GM13977 (cell line): ENCODE measurements at places on chromosomes 2 and 18.

- no peak for DNase-seq
Observed at GRCh38 chr2:108189316-108189715, 50.5 kb upstream of the SULT1C3 start.

DNA sequence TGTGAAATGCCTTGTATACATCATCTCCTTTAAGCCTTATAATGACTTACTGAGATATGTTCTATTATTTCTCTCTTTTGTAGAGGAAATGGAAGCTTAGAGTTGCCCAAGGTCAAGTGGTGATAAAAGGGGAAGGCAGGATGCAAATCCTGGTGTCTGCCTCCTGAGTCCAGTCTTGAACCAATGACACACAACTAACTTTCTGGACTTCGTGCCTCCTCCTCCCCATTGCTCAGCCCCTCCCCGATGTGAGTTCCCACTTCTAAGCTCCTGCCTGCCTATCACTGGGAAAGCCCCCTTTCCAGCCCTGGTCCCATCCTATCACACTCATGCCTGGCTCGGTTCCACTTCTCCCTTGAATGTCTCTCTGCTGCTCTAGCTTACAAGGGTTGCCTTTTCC, 6.9 kb upstream of the CTIF start:
- DNase-seq = no peak

- no peak for DNase-seq
Observed at GRCh38 chr18:79934311-79935097, 16.9 kb downstream of the SLC66A2 start.

GRCh38 chr2:99140056-99140859, 1.2 kb upstream of the C2orf15 start:
- DNase-seq = no peak

DNA sequence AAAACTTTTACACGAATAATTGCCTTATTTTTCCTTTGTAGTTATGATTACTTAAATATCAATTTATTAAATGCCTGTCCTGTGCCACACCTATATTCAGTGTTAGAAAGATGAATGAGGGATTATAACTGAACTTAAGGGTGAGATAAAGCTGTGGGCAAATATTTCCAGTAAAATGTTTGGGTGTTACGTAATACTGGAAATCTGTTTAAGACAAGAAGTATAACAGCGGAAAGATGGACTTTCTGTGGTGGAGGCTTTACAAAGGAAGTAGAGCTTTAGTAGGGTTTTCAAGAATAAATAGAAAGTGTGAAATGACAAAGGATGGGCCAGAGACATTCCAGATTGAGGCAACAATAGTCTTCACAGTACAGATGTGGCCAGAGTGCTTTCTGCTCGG, 927.0 kb downstream of the DPP10 start:
- DNase-seq = no peak

- no peak for DNase-seq
Observed at GRCh38 chr2:172673056-172673683, 62.5 kb upstream of the RAPGEF4 start.

DNA sequence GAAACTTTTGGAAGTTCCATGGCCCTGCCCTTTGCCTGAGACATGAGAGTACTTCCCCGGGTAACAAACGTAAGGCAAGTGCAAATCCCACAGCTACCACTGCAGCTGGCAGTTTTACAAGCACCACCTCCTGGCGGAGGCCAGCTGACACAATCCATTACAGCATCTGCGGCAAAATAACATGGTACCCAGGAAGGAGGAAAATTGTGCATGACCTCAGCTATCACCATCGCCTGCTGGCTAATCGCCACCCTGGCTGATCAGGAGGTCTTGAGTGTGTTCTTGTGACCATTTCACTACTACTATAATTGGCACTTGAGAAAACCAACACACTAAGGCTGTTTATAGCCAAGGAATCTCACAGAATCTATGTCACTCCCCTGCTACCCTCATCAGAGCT, 71.7 kb upstream of the SERPINE2 start:
- DNase-seq = no peak

GRCh38 chr2:62569907-62570841, 64.2 kb upstream of the TMEM17 start:
- DNase-seq = no peak

DNA sequence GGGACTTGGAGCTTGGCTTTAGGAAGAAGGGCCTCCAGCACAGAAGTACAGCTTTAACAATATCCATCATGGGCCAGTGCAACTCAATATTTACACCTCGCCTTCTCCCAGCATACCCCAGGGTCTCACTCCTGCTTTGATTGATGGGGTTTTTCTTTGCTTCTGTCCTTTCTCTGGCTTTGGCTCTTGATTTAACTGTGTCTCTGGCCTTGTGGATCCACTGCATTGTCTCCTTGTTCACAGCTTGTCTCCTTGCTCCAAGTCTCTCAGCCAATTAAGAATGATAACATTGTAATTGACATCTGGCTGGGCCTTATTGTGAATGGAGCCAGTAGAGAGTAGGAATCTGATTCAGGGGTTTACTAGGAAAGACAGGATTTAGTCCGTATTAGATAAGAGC, 1019.5 kb downstream of the TMEM182 start:
- DNase-seq = no peak

- no peak for DNase-seq
Observed at GRCh38 chr2:129757915-129758783, 221.3 kb upstream of the RAB6C start.

- DNase-seq = peak; percentile 9
Observed at GRCh38 chr2:238558456-238559099, 131.9 kb downstream of the ASB1 start.

DNA sequence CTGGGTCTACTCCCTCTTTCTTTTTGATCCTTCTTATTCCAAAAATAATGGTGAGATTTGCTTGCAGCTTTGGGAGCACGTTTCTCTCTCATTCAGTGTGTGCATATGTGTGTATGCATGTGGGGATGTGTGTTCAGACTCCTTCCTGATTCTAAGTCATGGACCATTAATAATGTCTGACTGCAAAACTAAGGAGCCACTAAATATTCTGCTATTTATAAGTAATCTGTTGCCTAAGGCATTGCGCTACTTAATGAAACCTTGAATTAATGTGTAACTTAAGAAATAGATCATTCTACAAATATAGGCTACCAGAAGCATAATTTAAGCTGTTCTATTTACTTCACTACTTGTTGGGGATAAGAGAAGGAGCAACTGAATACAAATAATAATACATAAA, 182.1 kb downstream of the TFCP2L1 start:
- DNase-seq = no peak

- DNase-seq = no peak
Observed at GRCh38 chr2:188028739-188029138, 262.9 kb upstream of the GULP1 start.

GRCh38 chr2:158671360-158672245, 123.5 kb upstream of the DAPL1 start:
- DNase-seq = no peak

GRCh38 chr2:26687801-26688200, 4.7 kb upstream of the KCNK3 start:
- DNase-seq = no peak

GRCh38 chr2:29255004-29255403, 139.8 kb downstream of the CLIP4 start:
- DNase-seq = no peak

GRCh38 chr2:44362207-44363015, 664 bp downstream of the CAMKMT start:
- peak; percentile 24 for DNase-seq

GRCh38 chr2:240921311-240921994, 15.3 kb downstream of the CROCC2 start:
- DNase-seq = no peak

GRCh38 chr2:69080071-69080470, 67.1 kb downstream of the ANTXR1 start:
- no peak for DNase-seq

GRCh38 chr2:105635564-105635963, 109.1 kb upstream of the NCK2 start:
- no peak for DNase-seq

DNA sequence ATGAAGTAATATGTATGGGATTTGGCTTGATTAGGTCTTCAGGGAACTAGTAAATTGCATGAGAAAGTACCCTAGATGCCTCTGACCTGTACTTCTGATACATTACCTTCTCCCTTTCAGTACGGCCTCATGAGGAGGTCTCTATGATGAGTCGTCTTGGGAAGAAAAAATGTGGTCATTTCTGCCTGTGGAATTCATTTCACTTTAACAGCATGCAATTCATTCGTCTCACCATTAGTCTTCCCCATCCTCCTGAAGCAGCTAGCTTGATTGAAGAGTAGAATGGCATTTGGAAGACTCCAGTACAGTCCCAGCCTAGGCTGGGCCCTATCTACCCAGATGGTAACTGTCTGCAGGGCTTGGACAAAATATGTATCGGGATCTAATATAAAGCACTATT, 52.2 kb downstream of the TMX3 start:
- DNase-seq = no peak

GRCh38 chr2:190682168-190682567, 33.3 kb downstream of the NAB1 start:
- no peak for DNase-seq

DNA sequence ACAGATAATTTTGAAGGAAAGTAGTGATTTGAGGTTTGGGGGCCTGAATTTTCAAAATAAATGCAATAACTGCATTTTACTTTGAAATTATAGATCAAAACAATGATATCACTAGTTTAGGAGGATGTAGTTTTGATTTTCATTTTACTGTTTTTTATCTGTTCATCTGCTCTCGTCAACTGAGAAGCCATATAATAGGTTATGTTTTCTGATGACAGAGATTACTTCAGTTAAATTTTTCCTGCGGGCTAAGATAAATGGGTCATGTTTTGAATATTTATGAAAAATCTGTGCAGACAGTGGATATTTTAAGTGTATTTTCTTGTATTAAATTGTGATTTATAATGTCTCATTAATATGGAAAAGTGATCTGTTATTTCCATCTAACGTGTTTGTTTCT, 573.4 kb downstream of the CPS1 start:
- no peak for DNase-seq

GRCh38 chr2:63790906-63791305, 50.8 kb upstream of the UGP2 start:
- DNase-seq = no peak

DNA sequence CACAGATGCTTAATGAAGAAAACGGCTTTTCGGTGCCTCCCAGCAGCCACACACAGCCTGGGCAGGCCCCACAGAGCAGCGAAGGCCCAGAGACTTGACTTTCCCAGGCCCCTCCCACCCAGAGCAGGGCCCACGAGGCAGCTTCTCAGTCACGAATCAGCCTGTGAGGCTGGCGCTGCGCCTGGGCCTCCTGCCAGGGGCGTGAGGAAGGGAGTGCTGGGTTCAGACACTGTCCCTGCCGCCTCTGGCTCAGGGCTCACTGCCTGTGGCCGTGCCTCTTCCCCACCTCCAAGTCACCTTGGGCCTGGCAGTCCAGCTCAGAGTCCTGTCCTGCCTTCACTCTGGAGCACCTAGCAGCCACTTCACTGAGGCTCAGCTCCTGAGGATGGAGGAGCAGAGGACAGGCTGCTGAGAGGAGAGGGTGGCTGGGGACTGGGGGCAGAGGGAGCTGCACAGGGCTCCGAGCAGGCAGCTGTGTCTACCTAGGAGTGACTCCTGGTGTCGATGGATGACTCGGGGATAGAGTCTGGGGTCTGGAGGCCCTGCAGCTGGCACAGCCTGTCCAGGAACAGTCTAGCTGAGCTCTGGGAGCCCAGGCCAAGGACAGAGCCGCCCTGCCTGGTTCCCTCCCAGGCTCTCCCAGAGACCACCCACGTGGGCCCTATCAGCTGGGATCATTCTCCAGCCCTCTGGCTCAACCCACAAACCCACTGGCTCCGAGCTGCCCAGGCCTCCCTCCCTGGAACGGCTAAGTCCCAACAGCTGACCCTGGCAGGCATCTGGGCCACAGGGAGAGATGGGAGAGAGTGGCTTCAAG, 36.4 kb upstream of the FOSL2 start:
- no peak for DNase-seq

DNA sequence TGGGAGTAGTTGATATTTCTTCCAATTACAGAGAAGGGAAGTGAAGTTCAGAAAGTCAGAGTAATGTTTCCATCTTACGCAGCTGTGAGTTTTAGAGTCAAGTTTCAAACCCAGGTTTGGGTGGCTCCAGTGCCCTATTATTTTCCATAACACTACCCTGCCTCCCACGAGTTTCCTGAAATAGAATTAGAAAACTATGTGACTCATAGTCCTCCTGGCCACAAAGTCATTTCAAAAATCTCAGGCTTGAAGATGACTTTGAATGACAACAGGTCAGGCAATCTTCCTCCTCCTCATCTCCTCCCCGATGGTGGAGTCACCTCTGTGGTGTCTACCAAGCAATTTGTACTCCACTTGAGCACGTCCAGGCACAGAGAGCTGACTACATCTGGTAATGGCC, 212.3 kb upstream of the TRIB2 start:
- DNase-seq = no peak

DNA sequence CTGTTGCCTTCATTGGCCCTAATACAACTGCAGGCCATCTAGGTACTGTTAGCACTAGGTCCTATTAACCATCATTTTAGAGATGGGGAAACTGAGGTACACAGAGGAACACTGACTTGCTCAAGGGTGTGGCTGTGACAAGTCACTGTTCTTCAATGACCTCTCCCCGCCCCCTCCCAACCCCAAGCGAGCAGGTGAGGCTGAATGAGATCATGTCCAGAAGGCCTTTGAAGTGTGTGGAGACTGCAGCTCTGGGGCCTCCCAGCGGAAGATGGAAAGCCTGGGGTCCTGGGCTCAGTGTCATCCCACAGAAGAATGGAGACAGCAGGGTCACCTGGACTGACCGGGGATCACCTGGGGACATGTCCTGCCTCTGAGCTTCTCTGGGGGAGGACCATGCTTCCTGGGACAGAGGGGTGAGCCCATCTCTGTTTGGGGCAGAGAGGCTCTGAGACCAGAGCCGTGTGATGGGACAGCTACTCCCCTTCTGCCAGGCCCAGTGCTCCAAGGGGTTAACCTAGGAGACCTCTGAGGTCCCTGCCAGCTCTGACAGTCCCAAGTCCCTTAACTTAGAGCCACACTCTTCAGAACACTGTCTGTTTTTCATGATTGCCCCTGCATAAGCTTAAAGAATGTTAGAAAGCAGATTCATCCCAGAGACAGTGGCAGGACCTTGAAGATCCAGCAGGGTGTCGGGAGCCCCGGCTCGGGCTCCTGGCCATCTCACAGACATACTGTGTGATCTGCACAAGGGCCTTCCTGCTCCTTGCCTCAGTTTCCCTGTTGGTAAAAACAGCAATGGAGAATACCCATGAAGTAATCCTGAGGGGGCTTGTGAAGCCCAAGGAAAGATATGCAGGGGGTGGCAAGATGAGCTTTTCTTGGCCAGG, 16.7 kb upstream of the FOSL2 start:
- no peak for DNase-seq

GRCh38 chr2:85787981-85788340, 34.2 kb downstream of the ATOH8 start:
- DNase-seq = no peak

DNA sequence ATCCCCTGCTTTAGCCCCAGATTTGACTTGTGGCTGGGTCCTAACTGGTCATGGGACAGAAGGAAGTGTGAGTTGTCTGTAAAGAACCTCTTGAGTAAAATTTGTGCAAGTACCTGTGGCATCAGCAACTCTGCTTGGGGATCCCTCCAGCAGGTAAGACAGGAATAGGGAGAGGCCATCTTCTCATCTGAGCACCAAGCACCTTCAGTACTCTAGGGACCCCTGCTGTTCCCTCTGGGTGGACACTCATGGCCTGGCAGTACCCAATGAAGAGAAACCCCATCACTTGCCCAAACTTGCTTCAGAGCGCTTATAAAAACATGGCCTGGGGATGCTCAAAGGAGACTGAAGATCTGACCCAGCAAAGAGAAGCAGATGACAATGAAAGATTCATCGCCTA, 297.8 kb downstream of the SP3 start:
- DNase-seq = no peak
